ENCODE measurements at places on chromosomes 5 and 9.

GRCh38 chr9:126465977-126466376, 139.3 kb downstream of the MVB12B start:
- no peak for DNase-seq

- no peak for DNase-seq
Measured at GRCh38 chr9:86585422-86586143, 231.4 kb upstream of the TUT7 start.

GRCh38 chr9:125422853-125423252, 161.2 kb downstream of the GAPVD1 start:
- DNase-seq = no peak

GRCh38 chr5:33379757-33380156, 61.0 kb upstream of the TARS1 start:
- DNase-seq = no peak

DNA sequence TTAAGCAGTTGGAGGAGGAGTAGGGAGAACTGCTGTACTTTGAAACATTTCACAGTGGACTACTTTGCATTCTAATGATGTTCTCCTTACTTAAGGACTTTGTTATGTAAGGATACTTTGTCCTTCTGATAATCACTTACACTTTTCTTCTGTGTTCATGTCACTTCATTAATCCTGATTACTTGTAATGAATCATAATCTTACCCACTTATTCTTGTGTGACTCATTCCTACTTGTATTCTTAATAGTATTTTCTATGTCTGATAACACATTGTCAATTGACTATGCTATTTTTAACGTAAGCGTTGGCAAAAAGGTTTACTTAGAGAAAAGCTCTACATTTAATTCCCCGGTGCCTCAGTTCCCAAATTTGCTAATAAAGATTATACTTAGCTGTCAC, 63.8 kb downstream of the GHR start:
- DNase-seq = peak; percentile 50

DNA sequence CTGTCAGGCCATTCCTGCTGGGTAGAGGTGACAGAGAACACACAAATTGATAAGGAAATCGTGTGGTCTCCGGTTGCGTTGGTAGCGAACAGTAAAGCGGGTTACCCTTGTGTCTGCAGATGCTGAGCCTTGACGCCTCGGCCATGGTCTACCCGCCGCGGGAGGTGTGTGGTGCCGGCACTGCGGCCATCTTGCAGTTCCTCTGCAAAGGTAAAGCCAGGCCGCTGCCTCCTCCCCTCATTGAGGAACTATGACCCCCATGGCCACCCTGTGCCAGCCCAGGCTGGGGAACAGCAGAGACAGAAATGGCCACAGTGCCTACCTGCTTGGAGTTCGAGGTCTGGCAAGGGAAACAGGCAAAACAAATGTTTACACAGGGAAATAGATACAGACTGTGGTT, 16.3 kb downstream of the LRSAM1 start:
- no peak for DNase-seq

- no peak for DNase-seq
Measured at GRCh38 chr9:87517732-87518131, 20.1 kb downstream of the DAPK1 start.

DNA sequence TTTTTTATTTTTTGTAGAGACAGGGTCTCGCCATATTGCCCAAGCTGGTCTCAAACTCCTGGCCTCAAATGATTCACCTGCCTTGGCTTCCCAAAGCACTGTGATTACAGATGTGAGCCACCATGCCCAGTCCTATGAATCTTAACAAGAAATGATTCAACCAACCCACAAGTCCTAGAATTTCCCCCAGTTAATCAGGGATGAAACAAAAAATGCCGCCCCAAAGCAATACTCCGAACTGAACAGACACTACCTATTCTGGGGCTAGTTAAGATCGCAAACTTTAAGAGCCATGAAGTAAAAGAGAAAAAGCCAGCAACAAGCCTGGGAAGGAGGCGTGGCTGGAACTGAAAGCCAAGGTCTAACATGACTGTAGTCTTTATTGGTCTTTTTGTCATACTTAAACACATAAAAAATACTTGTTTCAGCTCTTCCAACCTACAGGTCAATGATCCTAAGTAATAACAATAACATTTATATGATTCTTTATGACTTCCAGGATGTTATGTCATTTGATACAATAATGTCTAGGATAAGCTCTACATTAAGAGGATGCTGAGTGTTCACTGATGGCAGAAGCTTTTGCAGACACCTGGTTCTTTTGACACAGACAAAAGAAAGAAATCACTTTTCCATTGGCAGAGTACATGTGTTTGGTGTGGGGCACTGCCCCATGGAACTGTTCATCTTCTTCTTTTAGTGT, 361.1 kb upstream of the TLE4 start:
- no peak for DNase-seq

- peak; percentile 48 for DNase-seq
Measured at GRCh38 chr5:150272531-150272930, 17.0 kb downstream of the CAMK2A start.

- no peak for DNase-seq
Measured at GRCh38 chr9:125971050-125971449, 223.9 kb downstream of the PBX3 start.

- DNase-seq = peak; percentile 97
Measured at GRCh38 chr5:125484742-125485641, 738.6 kb upstream of the ZNF608 start.

DNA sequence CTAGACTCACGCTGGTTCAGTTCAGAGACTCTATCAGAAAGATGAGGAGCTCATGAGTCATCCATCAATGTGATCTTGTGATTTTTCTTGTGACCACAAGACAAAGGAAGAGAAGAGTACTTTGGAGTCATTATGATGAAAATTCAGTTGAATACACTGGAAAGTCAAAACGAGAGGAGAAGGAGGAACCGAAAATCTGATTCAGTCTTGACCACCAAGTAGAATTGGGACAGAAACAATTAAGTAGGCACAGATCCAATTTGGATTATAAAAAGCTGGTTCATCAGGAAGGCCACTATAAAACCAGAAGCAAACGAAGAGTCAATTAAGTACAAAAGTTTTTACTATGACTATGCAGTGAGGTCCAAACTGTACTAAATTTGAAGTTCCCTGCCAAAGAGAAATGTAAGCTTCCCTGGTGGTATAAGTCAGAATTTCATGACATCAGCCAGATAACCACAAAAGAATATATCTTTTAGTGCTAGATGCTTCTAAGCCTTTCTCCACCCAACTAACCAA, 90.9 kb downstream of the THBS4 start:
- peak; percentile 58 for DNase-seq

GRCh38 chr9:37575001-37575400, 1.2 kb downstream of the FBXO10 start:
- no peak for DNase-seq

- no peak for DNase-seq
Measured at GRCh38 chr5:135208555-135208902, 174.5 kb upstream of the PITX1 start.

DNA sequence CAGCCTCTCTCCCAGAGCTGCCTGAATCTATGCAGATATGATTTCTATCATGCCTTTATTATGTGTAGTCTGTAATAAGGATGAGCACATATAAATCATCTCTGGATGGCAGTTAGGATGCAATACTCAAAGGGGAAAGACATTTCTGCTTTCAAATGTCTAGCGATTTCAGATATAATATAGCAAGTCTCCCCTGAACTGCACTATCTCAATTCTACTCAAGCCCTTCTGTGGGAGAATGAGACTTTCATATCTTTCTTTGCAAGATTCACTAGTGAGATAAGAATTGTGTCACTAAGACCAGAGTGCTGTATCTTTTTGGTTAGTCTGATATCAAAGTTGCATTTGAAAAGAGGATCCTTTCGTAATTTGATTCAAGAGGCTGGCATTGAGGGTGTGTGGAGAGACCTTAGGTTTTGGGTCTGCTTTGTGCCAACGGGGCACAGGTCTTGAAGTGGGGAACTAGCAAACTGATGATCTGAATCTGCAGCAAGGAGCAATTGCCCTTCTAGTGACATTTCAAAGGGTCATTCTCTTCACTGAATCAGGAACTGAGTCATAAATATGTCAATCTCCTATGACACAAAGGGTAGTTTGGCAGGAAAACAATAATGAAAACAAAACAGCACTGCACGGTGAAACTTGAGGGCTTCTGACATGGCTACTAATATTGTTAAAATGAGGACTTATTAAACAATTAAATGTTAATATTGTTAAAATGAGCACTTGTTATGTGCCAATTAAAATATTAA, 305.5 kb upstream of the CLINT1 start:
- DNase-seq = no peak

DNA sequence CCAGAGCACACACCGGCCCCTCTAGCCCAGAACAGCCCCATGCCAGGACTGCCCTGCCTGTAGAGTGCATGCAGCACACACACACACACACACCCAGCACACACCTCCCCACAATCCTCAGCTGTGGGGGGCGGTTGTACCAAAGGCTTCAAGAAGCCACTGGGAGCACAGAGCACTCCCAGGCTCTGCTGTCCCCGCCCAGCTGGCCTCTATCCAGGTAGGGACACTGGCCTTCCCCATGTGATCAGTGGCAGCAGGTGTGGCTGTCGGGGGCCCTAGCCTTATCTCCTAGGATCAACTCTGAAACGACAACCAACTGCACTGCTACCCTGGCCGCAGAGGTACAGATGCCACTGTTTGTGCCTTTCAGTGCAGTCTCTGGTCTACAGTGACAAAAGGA, 2.0 kb downstream of the ANAPC2 start:
- DNase-seq = no peak

- DNase-seq = no peak
Measured at GRCh38 chr5:35803191-35803651, 53.5 kb upstream of the IL7R start.

DNA sequence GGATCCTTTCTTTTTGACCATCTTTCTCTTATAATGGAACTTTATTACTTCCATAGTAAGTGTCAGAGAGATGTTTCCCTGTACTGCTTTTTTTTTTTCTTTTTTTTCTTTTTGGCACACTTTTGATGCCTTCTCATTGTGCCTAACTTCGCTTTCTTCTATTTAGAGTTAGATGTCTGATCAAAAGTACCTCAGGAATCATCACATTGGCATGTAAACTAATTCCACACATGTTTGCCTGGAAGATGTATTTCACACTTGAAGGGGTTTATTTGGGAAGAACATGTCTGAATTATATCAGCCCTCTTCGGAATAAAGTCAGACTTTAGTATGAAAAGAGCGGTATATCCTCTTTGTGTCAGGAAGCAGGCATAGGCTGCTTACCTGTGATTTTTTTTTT, 35.1 kb downstream of the SMARCA2 start:
- no peak for DNase-seq

GRCh38 chr5:29942089-29942488, 1251.4 kb upstream of the CDH6 start:
- no peak for DNase-seq

GRCh38 chr5:42719034-42719433, 37.6 kb upstream of the CCDC152 start:
- DNase-seq = no peak

GRCh38 chr5:100818340-100818739, 84.7 kb downstream of the ST8SIA4 start:
- DNase-seq = no peak

GRCh38 chr5:126984632-126985031, 45.7 kb downstream of the MARCHF3 start:
- no peak for DNase-seq

GRCh38 chr5:137735555-137736284, at the start of gene KLHL3:
KLHL3 (minus strand) TSS chr5:137736089; CDS start chr5:137735646, 443 bp downstream.
- DNase-seq = peak; percentile 58

DNA sequence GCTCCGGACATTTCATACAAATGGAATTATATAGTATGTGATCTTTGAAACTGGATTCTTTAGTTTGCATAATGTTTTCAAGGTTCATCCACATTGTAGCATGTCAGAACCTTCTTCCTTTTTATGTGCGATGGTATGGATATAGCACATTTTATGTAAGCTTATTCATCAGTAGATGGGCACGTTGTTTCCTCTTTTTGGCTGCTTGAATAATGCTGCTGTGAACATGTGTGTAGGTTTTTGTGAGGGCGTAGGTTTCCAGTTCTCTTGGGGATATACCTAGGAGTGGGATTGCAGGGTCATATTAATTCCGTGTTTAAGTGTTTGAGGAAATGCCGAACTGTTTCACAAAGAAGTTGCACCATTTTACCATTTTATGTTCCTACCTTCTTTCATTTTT, 187.8 kb downstream of the NR3C1 start:
- no peak for DNase-seq

DNA sequence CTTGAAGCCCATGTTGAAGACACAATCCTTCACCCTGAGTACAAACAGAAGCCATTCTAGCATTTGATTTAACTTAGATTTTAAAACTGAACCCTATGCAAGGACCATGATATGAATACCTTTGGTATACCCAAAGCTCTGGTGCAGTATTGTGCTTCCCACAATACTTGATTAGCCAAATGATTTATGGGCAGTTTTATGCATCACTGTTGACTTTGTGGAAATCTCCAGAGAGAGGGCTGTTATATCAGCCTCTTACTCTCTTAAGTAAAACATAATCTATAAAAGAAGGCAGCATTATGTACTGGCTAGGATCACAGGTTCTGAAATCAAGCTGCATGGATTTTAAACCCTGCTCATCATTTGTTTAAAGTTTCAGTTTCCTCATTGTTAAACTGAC, 762.8 kb downstream of the EFNA5 start:
- DNase-seq = no peak

GRCh38 chr5:125848751-125849150, 574.5 kb upstream of the GRAMD2B start:
- DNase-seq = peak; percentile 57

DNA sequence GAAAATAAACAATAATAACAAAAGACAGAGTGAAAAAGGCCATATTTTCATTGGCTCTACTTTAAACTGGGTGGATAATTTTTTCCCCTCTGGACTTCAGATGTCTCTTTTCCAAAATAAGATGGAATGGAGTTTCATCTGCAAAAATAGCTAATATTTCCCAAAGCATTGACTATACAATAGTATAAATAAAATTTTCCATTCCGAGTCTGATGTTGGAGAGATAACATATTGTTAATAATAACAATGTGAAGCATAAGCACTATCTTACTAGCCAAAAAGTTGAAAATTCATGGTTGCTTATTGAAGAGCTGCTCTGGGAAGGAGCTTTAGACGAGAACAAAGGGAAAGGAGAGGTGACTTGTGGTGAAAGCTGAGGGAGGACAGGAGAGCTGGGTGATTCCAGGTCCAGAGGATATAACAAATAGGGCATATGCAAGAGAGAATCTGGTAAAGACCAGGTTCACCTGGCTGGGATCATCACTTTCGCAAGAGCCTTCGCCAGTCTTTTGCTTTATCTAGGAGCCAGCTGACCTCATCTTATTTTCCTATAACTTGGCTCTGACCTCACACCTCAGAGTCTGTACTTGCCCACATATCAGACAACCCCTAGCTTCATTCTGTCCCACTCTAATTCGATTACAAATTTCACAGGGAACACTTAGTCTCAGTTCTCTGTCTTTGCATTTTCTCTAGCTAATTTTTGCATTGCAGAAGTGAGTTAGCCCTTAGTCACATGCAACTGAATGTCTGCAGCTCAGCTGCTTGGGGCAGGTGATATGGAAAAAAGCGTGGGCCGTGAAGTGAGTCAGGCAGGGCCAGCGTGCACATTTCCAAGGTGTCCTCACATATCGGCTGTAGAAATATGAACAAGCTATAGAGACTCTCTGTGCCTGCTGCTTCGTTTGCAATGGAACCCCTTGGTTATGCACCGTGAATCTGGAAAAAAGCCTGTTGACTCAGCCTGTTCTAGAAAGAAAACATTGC, 7.6 kb upstream of the ZNF474 start:
- DNase-seq = peak; percentile 95

Data from bronchial epithelial cell (primary cell).